H9 (cell line): ENCODE measurements at places on chromosomes 3 and 15. TPM values are rescaled to one million over a fixed set of nuclear protein-coding genes. Genes with fewer than 3 reads are reported as not detected.

GRCh38 chr3:32865383-32865782 lies 47.6 kb downstream of the TRIM71 start:
- peak overlapping the region; percentile 25; the same call in 1 of the 2 replicates for H3K4me3 ChIP-seq
- H3K4me1 ChIP-seq, result peaks cover 36% of the 10 kb centered on the region
- H3K36me3 ChIP-seq, result peaks cover 17% of the 10 kb centered on the region
- no peaks in the 10 kb centered on the region for H3K27me3 ChIP-seq
- H3K27ac ChIP-seq, result no peak overlapping the region
- DNase-seq, result no peak

DNA sequence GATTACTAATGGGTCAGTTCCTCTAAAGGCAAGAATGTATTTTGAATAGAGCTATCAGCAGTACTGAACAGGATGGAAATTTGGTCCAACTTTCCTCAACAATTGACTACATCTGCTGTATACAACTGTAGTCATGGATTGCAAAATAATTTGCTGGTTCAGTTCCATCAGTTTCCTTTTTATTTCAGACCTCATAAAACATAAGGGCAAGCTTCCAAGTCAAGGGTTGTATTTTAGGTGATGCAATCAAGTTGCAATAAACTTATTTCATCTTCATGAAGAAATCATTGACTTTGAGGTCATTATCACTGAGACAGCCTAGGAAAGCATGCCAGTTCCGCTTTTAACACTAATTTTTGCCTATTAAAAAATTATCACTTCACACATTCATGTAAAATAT lies 90.4 kb upstream of the TSEN2 start:
- H3K36me3 ChIP-seq, result no peaks in the 10 kb centered on the region
- no peak overlapping the region for H3K4me3 ChIP-seq
- no peak for DNase-seq
- H3K27ac ChIP-seq, result no peak overlapping the region
- H3K4me1 ChIP-seq, result no peaks in the 10 kb centered on the region

GRCh38 chr15:40048926-40049475 lies 10.0 kb upstream of the SRP14 start:
- no peaks in the 10 kb centered on the region for H3K36me3 ChIP-seq
- H3K4me1 ChIP-seq, result peaks cover 7% of the 10 kb centered on the region; the same call in 1 of the 2 replicates
- H3K27ac ChIP-seq, result no peak overlapping the region

GRCh38 chr15:80893777-80894176 lies 95.8 kb downstream of the MESD start:
- peaks cover 12% of the 10 kb centered on the region for H3K36me3 ChIP-seq
- DNase-seq, result no peak
- H3K4me3 ChIP-seq, result no peak overlapping the region
- H3K27me3 ChIP-seq, result no peaks in the 10 kb centered on the region
- peaks cover 2% of the 10 kb centered on the region; the same call in 1 of the 2 replicates for H3K4me1 ChIP-seq
- no peak overlapping the region for H3K27ac ChIP-seq

- H3K4me3 ChIP-seq, result no peak overlapping the region
- H3K36me3 ChIP-seq, result no peaks in the 10 kb centered on the region
- no peak overlapping the region for H3K27ac ChIP-seq
- DNase-seq, result no peak
- H3K27me3 ChIP-seq, result no peaks in the 10 kb centered on the region
- no peaks in the 10 kb centered on the region for H3K4me1 ChIP-seq
Observed at GRCh38 chr3:169060037-169060436, 603.5 kb downstream of the MECOM start.

DNA sequence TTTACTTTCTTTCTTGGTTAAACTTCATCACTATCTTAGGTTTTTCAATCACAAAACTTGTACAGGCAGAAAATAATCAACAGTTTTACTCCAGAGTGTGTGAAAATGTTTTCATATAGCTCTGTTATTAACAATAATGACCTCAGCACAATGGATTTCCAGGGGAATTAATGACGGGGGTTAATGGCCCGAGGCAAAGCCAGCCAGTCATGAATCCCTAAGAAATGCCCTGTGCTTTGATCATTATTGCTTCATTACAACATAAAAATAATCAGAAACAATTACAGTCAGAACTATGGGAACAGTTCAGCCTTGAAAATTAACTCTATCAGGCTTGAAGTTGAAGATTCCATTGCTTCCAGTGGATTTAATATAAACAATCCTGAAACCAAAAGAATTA lies 875.4 kb downstream of the ROBO2 start:
- no peak overlapping the region for H3K27ac ChIP-seq
- no peaks in the 10 kb centered on the region for H3K4me1 ChIP-seq
- peaks cover 12% of the 10 kb centered on the region for H3K36me3 ChIP-seq
- no peak for DNase-seq

The CAMKV gene
- 50.4 and 54.2 TPM in 2 replicates for total RNA-seq

The CFAP100 gene
- total RNA-seq, result 0.26 and 0.44 TPM in 2 replicates

The TTLL13 gene
- total RNA-seq, result not detected in 2 replicates
